ENCODE measurements at places on chromosomes 5 and 9. TPM values are rescaled to one million over a fixed set of nuclear protein-coding genes. Genes with fewer than 3 reads are reported as not detected.

DNA sequence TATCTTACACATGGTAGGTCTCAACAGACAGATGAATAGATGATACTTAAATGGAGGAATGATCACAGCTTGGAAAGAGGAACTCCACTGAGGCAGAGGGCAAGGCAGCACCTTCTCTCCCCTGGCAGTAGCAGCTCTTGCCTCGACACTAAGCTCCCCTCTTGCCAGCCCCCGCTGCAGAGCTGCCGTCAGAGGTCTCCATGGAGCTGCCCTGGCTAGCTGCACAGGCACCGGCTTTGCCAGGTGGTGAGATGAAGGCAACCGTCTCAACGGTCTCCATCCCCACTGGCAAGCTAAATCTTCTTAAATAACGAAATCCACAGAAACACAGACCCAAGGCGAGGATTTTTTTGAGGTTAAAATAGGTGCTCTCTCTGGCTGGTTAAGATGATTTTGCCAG is 81.2 kb downstream of the CRB2 start:
- no peaks in the 10 kb centered on the region for H3K27me3 ChIP-seq
- H3K27ac ChIP-seq = no peak overlapping the region
- H3K36me3 ChIP-seq = peaks cover 9% of the 10 kb centered on the region
- H3K4me1 ChIP-seq = no peaks in the 10 kb centered on the region

DNA sequence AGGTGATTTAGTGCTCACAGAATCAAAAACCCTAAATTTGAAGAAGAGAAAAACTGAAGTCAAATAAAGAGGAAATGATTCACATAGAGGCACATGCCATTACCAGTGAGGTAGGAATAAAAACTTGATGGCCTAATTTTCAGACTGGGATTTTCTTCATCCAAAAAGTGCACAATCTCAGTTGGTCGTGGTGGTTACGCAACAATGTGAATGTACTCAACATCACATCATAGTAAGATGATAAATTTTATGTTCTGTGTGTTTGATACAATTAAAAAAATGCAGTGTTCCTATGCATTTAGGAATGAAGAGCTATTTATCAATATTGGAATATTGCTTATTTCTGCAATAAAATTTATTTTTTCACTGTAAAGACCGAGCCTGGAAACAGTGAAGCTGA is 60.7 kb downstream of the SV2C start:
- H3K27me3 ChIP-seq = peaks cover 4% of the 10 kb centered on the region
- no peaks in the 10 kb centered on the region for H3K36me3 ChIP-seq
- H3K4me1 ChIP-seq = no peaks in the 10 kb centered on the region
- no peak overlapping the region for H3K27ac ChIP-seq

- peak overlapping the region; percentile 89 for H3K27ac ChIP-seq
- peaks cover 92% of the 10 kb centered on the region for H3K4me1 ChIP-seq
- H3K36me3 ChIP-seq = peaks cover 93% of the 10 kb centered on the region
- H3K27me3 ChIP-seq = no peaks in the 10 kb centered on the region
- no peak for DNase-seq
Measured at GRCh38 chr5:157248821-157249470, 17.0 kb upstream of the CYFIP2 start.

DNA sequence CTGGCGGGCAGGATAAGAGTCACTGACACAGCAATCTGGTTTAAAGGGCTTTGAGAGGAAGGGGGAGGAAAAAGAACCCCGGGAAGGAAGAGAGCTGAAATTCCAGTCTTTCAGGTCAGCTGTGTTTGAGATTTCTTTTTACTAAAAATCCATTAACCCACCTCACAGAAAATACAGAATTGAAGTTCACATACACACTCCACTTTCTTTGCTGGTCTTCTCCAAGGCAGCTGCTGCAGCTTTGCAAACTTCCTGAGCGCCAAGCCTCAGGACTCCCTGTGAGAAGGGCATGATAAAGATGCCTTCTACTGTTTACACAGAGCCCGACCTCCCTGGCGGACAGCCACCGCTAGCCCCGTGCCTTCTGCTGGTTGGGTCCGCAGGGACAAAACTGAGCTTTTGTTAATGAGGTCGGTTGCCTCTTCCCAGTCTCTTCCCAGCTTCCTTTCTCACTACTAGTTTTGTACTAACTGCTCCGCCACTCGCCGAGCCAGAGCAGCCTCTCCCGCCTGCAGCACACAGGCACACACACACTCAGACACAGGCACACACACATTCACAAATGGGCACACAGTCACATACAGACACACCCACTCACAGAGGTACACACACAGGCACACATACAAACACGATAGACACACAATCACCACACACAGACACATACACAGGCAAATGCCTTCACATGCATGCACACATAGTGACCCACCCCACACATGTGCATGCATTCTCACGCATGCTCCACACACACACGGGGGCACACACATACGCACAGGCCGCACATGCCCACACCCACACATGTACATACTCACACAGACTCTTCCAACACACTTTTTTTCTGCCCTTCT is at the start of gene FREM1:
Gene FREM1 (minus strand): TSS at position 468 of the 845 bp plus-strand sequence. CDS start 41,451 bp downstream, outside the sequence.
- peaks cover 3% of the 10 kb centered on the region for H3K27me3 ChIP-seq
- H3K4me1 ChIP-seq = no peaks in the 10 kb centered on the region
- no peak within 1 kb of the TSS for H3K4me3 ChIP-seq
- H3K27ac ChIP-seq = no peak within 1 kb of the TSS
- no peak for DNase-seq

DNA sequence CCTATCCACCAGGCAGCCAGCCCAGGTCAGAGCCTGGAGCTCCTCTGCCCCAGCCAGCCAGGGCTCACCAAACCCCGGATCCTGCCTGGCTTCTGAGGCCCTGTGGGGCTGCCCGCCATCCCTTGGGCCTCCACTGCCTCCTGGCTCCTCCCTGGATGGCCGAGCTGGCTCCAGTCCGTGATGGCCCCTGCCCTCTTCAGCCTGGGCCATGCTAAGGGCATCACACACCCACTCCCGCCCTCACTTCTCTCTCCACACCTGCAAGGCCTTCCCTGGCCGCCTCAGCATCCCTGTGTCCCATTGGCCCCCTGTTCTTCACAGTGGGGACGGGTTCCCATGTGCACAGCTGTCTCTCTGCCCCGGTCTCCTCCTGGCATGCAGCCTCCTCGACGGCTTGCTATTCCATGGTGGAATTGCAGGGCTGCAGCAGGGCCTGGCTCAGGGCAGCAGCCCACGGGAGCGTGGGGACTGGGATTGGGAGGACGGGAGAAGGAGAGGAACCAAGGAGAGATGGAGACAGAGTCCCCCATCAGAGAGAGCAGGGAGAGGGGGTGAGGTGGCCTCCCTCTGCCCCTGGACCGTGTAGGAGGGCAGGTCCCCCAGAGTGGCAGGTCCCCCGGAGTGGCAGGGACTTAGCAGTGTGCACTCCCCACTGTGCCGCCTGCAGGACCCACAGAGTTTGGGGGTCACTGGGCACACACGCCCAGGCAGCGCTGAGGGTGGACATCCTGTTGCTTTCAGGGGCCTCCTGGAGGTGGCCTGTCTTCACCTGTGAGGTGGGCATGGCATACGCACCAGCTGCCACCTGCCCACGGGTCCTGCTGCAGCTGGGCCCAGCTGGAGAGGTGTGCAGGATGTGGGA is 16.7 kb upstream of the RNU6ATAC start:
- DNase-seq = no peak
- H3K4me1 ChIP-seq = peaks cover 10% of the 10 kb centered on the region
- no peaks in the 10 kb centered on the region for H3K36me3 ChIP-seq
- no peak overlapping the region for H3K4me3 ChIP-seq
- no peaks in the 10 kb centered on the region for H3K27me3 ChIP-seq
- H3K27ac ChIP-seq = no peak overlapping the region

DNA sequence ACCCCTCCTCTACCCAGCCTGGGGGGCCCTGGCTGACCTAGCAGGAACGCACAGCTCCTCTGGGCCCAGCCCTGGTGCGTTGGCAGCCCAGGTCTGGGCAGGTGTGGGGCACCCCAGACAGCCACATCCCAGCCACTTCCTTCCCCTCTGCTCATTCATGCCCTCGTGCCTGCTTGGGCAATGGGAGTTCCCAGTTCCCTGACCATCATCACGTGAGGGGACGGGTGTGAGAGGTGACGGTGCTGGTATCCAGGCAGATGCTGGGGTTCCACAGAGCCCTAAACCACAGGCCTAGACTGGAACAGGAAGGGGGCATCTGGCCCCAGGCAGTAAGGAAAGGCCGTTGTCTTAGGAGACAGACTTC is 8.4 kb downstream of the RALGDS start:
- peak overlapping the region; percentile 56 for H3K27ac ChIP-seq
- peaks cover 42% of the 10 kb centered on the region for H3K4me1 ChIP-seq
- no peak overlapping the region for H3K4me3 ChIP-seq
- no peak for DNase-seq
- H3K27me3 ChIP-seq = no peaks in the 10 kb centered on the region
- H3K36me3 ChIP-seq = peaks cover 1% of the 10 kb centered on the region

DNA sequence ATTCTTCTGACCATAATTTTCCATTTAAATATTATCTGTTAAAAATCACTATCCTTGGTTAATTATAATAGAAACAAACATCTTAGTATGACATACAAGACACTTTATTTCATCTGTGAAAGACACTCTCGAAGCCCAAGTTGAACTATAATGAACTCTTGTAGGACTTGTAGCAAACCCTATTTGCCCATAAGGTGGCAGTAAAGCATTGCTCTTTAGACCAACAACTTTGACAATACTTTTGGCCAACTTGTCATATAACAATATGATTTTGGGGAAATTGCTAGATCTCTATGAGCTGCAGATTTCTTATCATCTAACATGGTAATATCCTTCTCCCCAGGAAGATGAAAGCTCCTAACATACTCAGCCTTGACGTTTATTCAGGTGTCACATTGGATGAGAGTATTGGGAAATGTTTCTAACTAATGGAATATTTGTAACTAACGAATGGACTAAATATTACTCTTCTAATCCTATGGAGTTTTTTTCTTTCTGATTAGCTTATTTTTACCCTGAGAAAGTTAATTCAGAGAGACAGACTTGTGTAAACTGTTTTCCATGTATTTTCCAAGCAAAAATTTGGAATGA is 11.0 kb downstream of the SPINK14 start:
- H3K36me3 ChIP-seq = no peaks in the 10 kb centered on the region
- no peak overlapping the region for H3K27ac ChIP-seq
- no peak for DNase-seq
- H3K4me1 ChIP-seq = no peaks in the 10 kb centered on the region
- no peak overlapping the region for H3K4me3 ChIP-seq
- H3K27me3 ChIP-seq = peaks cover 19% of the 10 kb centered on the region

- no peak overlapping the region for H3K4me3 ChIP-seq
- DNase-seq = no peak
- H3K36me3 ChIP-seq = no peaks in the 10 kb centered on the region
- peaks cover 6% of the 10 kb centered on the region for H3K4me1 ChIP-seq
Measured at GRCh38 chr9:34501889-34502425, 20.8 kb downstream of the ENHO start.

DNA sequence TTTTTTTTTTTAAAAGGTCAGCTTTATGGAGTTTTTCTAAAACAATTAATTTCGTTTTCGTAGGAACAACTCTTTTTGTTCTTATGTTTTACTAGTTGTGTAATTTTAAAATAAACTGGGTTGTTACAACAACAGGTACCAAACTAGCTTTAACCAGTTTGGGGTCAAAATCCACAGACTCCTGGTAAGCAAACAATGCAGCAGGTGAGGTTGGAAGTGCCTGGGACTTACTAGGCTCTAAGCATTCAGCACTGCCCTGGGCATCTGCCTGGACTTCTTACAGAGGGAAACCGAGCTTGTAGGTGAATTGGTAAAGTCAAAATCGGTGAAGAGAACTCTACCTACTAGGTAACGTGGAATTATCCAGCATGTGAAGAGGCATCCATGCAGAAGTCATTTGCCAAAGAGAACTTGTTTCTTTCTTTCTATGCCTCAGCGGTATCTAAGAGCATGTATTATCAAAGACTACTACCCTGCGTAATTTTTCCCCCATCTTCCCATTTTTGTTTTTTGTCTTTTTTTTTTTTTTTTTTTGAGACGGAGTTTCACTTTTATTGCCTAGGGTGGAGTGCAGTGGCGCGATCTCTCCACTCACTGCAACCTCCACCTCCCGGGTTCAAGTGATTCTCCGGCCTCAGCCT is 145.4 kb downstream of the KCTD16 start:
- no peaks in the 10 kb centered on the region for H3K27me3 ChIP-seq
- H3K36me3 ChIP-seq = no peaks in the 10 kb centered on the region
- no peak overlapping the region for H3K4me3 ChIP-seq
- DNase-seq = no peak
- no peak overlapping the region for H3K27ac ChIP-seq
- H3K4me1 ChIP-seq = no peaks in the 10 kb centered on the region

DNA sequence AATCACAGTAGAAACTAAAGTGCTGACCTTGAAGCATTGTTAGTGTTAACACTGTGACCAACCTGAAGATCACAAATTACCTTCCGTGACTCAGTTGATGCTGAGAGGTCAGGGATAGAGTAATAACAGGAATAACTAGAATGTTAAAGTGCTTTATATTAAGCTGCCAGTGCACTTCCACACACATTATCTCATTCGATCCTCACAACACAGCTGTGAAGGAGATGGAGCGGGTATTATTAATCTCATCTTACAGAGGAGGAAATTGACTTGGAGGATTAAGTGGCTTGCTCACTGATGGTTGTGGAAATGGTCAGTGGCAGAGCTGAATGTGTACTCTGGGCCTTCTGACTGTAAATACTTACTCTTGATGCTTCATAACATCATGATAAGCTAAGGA is 252.5 kb upstream of the DMRT1 start:
- H3K36me3 ChIP-seq = no peaks in the 10 kb centered on the region
- DNase-seq = no peak
- no peaks in the 10 kb centered on the region for H3K27me3 ChIP-seq
- H3K27ac ChIP-seq = peak overlapping the region; percentile 34
- peaks cover 2% of the 10 kb centered on the region for H3K4me1 ChIP-seq
- no peak overlapping the region for H3K4me3 ChIP-seq

GRCh38 chr5:60386436-60387050 is 313.4 kb downstream of the DEPDC1B start:
- H3K27ac ChIP-seq = no peak overlapping the region
- H3K36me3 ChIP-seq = no peaks in the 10 kb centered on the region
- H3K27me3 ChIP-seq = no peaks in the 10 kb centered on the region
- no peak overlapping the region for H3K4me3 ChIP-seq

GRCh38 chr9:109198736-109199382 is 31.8 kb upstream of the FRRS1L start:
- no peaks in the 10 kb centered on the region for H3K36me3 ChIP-seq
- H3K27me3 ChIP-seq = peaks cover 3% of the 10 kb centered on the region
- DNase-seq = no peak
- H3K27ac ChIP-seq = no peak overlapping the region
- no peak overlapping the region for H3K4me3 ChIP-seq
- H3K4me1 ChIP-seq = peaks cover 1% of the 10 kb centered on the region

DNA sequence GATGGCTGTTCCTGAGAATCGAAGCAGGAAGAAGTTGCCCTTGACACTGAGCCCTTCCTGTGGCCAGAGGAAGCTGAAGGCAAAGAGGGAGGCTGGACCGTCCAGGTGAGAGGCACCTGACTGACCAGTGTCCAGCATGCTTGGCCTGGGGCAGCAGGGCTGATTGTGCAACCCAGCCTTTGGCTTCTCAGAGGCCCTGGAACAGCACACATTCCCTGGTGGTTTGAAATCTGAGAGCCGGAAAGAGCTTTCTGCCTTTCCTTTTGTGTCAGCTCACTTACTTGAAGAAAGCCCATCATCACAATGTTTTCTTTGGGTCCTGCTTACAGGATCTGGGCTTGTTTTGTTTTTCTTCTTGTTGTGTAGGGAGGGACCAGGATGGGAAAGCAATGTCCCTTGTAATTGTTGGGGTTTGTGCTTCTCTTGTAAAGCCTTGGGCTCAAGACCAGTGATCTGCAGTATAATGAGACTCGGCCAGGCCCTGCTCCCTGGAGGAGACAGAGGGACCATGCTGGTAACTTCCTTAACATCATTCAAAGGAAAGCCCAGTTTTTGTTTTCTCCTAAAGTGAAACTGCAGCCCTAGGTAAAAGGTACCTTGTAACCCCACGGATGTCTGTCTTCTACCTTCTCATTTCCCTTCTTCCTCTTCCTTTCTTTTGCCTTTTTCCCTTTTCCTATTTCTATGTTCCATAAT is 213.7 kb downstream of the NXNL2 start:
- no peaks in the 10 kb centered on the region for H3K4me1 ChIP-seq
- DNase-seq = no peak
- H3K27ac ChIP-seq = no peak overlapping the region
- H3K36me3 ChIP-seq = no peaks in the 10 kb centered on the region
- peaks cover 10% of the 10 kb centered on the region for H3K27me3 ChIP-seq

The PLAC8L1 gene
- total RNA-seq = not detected

All from activated naive CD8-positive, alpha-beta T cell treated with anti-CD3 and anti-CD28 coated beads for 36 hours (primary cell).